ENCODE measurements at places on chromosomes 3 and 15.

- no peak overlapping the region for H3K4me3 ChIP-seq
- no peaks in the 10 kb centered on the region for H3K27me3 ChIP-seq
- no peak overlapping the region for H3K27ac ChIP-seq
- no peaks in the 10 kb centered on the region for H3K36me3 ChIP-seq
- no peak for DNase-seq
Measured at GRCh38 chr15:91824256-91824655, 29.3 kb upstream of the SLCO3A1 start.

DNA sequence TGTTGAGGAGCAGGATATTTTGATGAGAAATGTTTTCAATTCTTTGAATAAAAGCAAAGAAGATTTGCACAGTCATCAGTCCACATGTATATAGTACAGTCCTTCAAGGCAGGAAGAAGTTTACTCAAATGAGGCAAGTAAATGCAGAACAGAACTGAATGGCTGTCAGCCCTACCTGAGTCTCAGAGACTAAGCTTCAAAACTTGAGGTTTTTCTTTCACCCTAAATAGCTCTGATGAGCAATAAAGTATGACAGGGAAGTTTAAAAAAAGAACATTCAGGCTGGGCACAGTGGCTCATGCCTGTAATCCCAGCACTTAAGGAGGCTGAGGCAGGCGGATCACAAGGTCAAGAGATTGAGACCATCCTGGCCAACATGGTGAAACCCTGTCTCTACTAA is 232.5 kb downstream of the SUCLG2 start:
- no peaks in the 10 kb centered on the region for H3K36me3 ChIP-seq
- no peak for DNase-seq
- H3K4me3 ChIP-seq = no peak overlapping the region
- H3K4me1 ChIP-seq = no peaks in the 10 kb centered on the region
- H3K27me3 ChIP-seq = no peaks in the 10 kb centered on the region

GRCh38 chr15:70212963-70213315 is 115.2 kb upstream of the TLE3 start:
- no peaks in the 10 kb centered on the region for H3K36me3 ChIP-seq
- H3K27ac ChIP-seq = no peak overlapping the region
- H3K4me1 ChIP-seq = no peaks in the 10 kb centered on the region
- no peak for DNase-seq
- no peak overlapping the region for H3K4me3 ChIP-seq

DNA sequence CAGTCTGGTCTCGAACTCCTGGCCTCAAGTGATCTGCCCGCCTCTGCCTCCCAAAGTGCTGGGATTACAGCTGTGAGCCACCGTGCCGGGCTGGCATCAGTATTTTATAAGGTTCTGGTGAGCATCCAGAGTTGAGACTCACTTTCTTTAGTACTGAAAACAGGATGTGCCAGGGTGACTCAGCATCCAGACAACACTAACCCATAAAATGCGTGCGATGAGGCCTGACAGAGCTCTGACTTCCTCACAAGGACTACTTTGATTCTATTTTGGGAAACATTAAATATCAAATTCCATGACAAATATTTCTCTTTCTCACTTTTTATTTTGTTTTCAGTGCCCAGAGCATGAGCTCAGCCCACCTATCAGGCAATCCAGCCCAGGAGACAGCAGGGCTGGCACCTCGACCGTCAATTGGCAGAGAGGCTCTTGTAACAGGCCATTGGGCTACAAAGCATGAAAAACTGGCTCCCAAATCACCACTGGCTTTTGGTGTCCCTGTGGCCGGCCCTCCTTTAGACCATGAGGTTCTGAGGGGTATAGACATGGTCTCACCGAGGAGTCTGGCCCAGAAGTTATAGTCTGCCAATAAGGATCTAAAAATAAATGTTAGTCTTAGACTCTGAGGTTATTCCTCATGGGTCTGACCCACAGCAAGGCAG is 75.0 kb downstream of the FEM1B start:
- H3K4me3 ChIP-seq = no peak overlapping the region
- no peaks in the 10 kb centered on the region for H3K27me3 ChIP-seq
- H3K27ac ChIP-seq = peak overlapping the region; percentile 85
- DNase-seq = peak; percentile 89
- no peaks in the 10 kb centered on the region for H3K36me3 ChIP-seq

DNA sequence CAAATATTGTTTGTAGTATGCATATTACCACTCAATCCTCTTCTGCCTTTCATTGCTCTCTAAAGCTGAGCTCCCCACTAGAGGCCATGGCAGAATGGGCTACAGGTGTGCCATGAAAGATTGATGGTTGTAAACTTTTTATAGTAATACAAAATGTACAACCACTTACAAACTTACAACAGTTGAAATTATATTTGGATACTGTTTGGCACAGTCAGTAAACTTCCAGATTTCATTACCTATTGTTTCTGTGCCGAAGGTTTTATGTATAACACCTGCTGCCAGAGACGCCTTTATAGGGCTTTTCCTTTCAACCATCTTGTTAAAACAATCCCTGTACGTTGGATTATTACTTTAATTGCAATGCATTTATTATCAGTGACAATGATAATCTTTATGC is 7.0 kb downstream of the ROPN1 start:
- H3K4me3 ChIP-seq = no peak overlapping the region
- no peak overlapping the region for H3K27ac ChIP-seq
- H3K4me1 ChIP-seq = no peaks in the 10 kb centered on the region
- no peak for DNase-seq

- H3K36me3 ChIP-seq = no peaks in the 10 kb centered on the region
- H3K27ac ChIP-seq = peak within 1 kb of the TSS; percentile 72
- DNase-seq = no peak
- no peaks in the 10 kb centered on the region for H3K4me1 ChIP-seq
- no peaks in the 10 kb centered on the region for H3K27me3 ChIP-seq
Measured at GRCh38 chr3:15797642-15798303, at the start of gene ANKRD28. ANKRD28 (minus strand) TSS chr3:15797979; CDS start chr3:15796521, 1,458 bp downstream.

- no peaks in the 10 kb centered on the region for H3K36me3 ChIP-seq
- no peaks in the 10 kb centered on the region for H3K4me1 ChIP-seq
- no peak overlapping the region for H3K4me3 ChIP-seq
- H3K27ac ChIP-seq = no peak overlapping the region
- no peaks in the 10 kb centered on the region for H3K27me3 ChIP-seq
Measured at GRCh38 chr3:59408047-59408624, 358.3 kb upstream of the CFAP20DC start.

DNA sequence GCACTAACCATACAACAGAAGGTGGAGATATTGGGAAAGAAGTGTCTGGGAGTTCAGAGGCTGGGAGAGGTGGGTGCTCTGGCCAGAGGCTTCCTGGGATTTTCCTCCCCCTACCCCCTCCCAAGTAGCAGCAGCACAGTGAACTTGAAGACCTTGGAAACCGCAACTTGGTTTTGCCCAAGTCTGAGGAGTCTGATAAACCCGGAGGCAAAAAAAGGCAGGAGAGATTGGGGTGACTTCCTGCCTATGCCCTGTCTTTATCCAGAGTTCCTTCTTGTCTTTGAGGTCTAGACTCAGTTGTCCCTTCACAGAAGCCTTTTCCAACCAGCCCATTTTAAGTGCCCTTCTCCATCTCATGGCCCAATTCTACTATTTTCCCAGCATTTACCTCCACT is 25.4 kb upstream of the THRB start:
- H3K4me1 ChIP-seq = no peaks in the 10 kb centered on the region
- no peak for DNase-seq
- H3K4me3 ChIP-seq = no peak overlapping the region

- no peaks in the 10 kb centered on the region for H3K27me3 ChIP-seq
- no peaks in the 10 kb centered on the region for H3K4me1 ChIP-seq
- no peak for DNase-seq
- no peaks in the 10 kb centered on the region for H3K36me3 ChIP-seq
- H3K27ac ChIP-seq = no peak overlapping the region
Measured at GRCh38 chr15:73965094-73965757, 26.9 kb downstream of the STOML1 start.

DNA sequence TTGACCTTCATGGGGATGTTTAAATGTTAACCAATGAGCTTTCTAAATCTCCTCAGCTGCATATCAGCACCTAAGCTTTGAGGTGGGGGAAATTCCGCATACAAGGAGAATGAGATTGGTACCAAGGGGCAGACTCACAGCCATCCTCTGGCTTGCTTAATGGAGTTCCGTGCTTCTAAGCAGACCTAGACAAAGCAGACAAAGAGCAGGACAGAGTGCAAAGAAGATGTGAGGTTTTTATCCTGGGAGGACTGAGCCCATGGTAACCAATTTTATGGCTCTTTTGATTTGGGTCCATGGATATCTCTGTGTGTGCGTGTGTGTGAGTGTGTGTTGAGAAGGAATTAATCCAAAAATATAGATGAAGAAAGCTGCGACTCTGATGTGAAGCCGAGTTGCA is 7.5 kb downstream of the TAFA4 start:
- DNase-seq = no peak
- H3K4me3 ChIP-seq = no peak overlapping the region
- no peaks in the 10 kb centered on the region for H3K36me3 ChIP-seq
- no peaks in the 10 kb centered on the region for H3K27me3 ChIP-seq
- no peaks in the 10 kb centered on the region for H3K4me1 ChIP-seq

DNA sequence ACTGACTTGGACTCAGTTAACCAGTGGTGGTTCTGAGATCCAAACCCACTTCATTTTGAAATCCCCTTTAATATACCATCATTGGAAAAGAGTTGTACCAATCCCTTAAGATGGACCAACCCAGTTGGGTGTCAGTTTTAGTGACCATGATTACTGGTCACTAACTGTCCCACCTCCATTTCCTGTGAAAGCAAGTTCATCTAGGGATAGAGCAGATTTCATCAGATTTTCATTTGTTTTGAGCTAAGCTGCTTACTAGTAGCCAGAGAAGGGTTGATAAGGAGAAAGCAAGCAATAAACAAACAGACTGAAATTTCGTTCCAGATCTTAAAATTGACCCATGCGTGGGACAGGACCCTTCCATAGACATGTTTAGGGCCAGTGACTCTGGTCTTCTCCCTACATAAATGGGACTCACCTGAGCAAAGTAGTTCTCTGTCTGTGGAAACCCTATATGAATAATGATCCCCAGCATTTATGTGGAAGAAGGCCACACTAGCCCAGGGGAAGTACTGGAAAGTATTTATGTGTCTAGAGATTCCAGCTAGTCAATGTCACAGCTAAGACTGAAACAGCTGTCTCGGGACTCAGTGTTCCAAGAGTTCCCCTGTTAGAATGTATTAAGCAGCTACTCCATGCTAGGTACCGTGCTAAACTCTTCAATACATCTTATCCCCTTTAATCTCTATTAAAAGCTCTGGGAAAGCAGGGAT is 196.0 kb upstream of the BCL6 start:
- no peak overlapping the region for H3K27ac ChIP-seq
- no peak overlapping the region for H3K4me3 ChIP-seq
- DNase-seq = no peak
- H3K27me3 ChIP-seq = no peaks in the 10 kb centered on the region
- H3K4me1 ChIP-seq = no peaks in the 10 kb centered on the region
- no peaks in the 10 kb centered on the region for H3K36me3 ChIP-seq

DNA sequence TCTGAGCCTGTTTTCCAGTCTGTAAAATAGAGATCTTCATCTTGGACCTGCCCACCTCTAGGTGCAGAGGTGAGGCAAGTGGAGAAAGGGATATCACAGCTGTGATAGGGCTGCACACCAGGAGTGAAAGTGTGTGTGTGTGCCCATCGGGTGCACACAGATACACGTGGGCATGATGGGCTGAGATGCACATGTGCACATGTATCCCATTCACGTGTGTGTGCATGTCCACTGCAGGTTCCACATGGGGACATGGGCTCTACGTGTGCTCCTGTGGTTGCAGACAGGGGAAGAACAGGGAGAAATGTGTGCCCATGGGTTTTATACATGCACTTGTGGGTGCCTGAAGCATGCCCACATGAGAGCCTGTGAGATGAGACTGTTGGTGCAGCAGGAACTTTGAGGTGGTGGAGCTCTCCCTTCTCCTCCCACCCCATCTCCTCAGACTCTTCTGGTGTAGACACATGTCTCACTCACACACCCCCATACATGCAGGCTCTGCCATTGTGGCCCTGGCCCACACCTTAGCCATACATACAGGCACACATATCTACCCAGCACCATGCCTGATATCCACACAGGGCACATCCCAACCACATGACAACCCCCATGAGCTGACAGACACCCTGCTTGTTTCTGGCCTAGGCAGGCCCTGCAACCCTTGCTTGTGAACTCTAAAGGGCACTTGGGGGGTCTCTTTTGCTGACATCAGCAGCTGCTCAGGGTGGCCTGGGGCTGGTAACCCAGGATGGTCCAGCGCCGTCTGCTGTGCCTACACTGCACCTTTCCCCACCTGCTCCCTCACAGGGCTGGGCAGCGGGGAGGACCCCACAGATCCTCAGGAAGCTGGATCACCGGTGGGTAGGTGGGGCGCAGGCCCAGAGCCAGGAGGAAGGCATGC is 57.7 kb upstream of the TMEM115 start:
- H3K27me3 ChIP-seq = no peaks in the 10 kb centered on the region
- no peaks in the 10 kb centered on the region for H3K4me1 ChIP-seq
- H3K27ac ChIP-seq = no peak overlapping the region
- no peak overlapping the region for H3K4me3 ChIP-seq
- DNase-seq = no peak
- H3K36me3 ChIP-seq = no peaks in the 10 kb centered on the region

GRCh38 chr3:30002797-30003196 is 603.6 kb upstream of the TGFBR2 start:
- H3K4me1 ChIP-seq = no peaks in the 10 kb centered on the region
- H3K27ac ChIP-seq = no peak overlapping the region
- H3K4me3 ChIP-seq = no peak overlapping the region
- no peaks in the 10 kb centered on the region for H3K27me3 ChIP-seq
- DNase-seq = no peak
- H3K36me3 ChIP-seq = no peaks in the 10 kb centered on the region

GRCh38 chr3:8607234-8608040 is 37.2 kb downstream of the SSUH2 start:
- H3K36me3 ChIP-seq = no peaks in the 10 kb centered on the region
- no peak overlapping the region for H3K4me3 ChIP-seq
- no peaks in the 10 kb centered on the region for H3K4me1 ChIP-seq
- H3K27me3 ChIP-seq = no peaks in the 10 kb centered on the region
- no peak overlapping the region for H3K27ac ChIP-seq

GRCh38 chr3:71551311-71551919 is 32.1 kb downstream of the FOXP1 start:
- H3K27me3 ChIP-seq = no peaks in the 10 kb centered on the region
- H3K4me1 ChIP-seq = peaks cover 3% of the 10 kb centered on the region
- H3K36me3 ChIP-seq = no peaks in the 10 kb centered on the region
- no peak overlapping the region for H3K4me3 ChIP-seq
- DNase-seq = no peak
